ENCODE measurements at places on chromosomes 4 and X.

DNA sequence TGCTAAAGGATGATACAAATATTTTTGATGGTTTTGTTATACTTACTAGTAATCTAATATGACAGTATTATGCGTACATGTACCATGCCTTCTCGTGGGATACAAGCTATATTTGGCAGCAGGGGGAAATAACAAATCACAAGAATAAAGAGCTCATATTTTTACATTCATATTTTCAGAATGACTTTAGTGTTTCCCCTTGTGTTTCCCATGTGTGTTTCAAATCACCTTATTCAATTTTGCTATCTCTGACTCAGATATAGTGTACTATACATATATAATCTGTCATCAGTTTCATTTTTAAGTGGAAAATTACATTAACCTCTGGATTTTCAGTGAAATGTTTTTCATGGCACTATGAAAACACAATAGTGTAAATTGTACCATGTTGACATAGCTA, 146.8 kb downstream of the RPA4 start:
- no peak for DNase-seq

DNA sequence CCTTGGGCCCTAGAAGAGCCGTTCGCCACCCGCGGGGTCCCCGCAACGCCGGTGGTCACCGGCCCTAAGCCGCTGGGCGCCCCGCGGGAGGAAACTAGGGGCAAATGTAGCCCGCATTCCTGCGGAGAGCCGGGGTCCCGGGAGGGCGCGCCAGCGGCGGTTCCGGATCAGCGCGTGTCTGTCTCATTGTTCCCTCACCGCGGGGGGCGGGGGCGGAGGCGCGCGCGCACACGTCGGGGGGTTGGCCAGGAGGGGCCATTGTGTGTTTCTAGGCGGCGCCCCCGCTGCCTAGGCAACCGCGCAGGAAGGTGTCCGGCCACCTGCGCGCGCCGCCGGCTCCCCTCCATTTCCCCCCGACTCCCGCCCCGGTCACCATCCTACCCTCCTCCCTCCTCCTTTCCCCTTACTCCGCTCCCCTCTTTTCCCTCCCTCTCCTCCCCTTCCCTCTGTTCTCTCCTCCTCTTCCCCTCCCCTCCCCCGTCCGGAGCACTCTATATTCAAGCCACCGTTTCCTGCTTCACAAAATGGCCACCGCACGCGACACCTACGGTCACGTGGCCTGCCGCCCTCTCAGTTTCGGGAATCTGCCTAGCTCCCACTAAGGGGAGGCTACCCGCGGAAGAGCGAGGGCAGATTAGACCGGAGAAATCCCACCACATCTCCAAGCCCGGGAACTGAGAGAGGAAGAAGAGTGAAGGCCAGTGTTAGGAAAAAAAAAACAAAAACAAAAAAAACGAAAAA, 789 bp upstream of the DDX3X start:
- peak; percentile 70 for DNase-seq

DNA sequence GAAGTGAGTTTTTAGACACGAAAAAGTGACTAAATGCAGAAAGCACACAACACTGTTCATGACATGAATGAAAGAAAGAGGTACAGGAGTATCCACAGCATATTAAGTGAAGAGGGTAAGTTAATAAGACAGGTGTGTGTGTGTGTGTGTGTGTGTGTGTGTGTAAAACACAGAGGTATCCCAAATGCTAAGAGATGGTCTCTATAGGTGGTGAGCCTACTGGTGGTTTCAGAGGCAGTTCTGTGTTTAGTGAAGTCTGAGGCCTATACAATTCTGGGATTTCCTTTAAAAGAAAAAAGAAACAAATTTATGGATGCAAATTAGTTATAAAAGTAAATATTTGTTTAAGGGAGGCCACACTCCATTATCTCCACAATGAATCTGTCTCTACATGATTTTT, 17.4 kb upstream of the TNIP3 start:
- DNase-seq: no peak

DNA sequence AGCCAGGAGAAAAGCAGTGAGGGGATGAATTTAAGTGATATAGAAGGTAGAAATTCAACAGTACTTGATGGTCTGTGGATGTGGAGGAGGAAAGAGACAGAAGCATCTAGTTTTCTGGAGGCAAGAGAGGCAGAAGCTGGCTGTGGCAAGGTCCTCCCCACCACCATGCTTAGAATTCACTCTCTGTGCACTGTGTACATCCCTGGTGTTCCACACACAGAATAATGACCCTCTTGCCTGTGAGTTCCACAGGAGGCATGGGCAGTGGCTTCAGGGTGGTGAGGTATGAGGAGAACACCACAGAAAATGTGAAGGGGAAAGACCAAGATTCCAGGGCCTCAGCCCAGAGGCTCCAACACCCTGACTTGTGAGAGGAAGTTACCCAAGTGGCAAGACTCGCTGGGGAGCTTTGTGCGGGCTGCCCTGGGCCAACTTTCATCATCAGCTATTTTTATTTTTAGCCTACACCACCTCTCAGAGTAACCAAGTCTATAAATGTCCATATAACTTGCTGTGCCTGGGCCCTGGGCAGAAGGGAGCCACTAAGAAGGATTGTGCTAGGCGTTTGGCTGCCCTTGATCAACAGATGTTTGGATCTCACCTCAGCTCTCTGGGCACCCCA, 7.8 kb upstream of the INTS6L start:
- DNase-seq: no peak

- DNase-seq: no peak
Measured at GRCh38 chr4:66949419-66949818, 595.9 kb downstream of the CENPC start.

DNA sequence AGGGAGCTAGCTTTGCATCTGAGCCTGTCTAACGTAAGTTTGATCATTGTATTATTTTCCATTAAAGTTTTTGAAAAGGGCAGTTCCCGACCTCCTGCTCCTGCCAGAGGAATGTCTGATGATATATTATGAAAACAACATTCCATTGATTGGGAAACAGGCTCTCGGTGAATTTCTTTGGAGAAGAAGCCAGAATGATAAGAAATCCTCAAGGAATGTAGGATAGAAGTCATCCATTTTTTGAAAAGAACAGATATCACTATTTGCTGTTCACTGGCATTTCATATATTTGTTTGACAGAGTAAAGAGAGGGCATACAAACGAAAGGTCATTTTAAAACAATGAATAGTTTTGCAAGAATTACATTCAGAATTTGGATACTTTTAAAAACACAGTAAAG, 781.0 kb upstream of the HTR2C start:
- DNase-seq: no peak

DNA sequence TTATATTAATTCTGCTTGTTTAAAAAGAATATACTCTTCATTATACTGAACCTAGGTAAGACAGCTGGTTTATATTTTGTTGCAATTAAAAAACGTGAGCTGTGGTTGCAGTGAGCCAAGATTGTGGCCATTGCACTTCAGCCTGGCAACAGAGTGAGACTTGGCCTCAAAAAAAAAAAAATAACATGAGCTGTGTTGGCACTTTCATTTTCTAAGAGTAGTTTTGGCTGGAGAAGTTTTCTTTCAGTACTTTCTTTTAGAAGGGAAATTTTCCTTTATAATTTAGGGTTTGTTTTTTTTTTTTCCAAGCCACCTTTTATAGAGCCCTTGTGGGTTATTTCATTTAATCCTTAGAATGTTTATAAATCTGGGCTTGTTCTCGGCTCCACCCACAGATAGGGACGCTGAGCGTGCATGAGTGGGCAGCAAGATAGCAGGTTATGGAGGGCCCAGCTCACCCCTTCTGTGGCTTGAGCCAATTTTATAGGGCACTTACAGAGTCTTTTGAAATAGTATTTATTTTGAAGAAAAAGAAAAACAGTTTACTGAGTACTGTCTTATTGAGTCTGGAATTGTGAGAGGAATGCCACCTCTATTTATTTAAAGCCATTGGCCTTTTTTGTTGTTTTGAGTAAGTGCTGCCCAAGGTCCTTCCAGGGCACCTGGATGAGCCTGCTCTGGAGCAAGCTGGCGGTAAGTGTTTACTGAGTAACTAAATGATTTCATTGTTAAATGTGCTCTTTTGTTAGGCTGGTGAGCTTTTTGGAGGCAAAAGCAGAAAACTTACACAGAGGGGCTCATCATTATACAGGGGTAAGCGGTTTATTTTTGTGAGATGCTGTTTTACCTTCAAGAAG, 60.9 kb downstream of the HTT start:
- no peak for DNase-seq

- DNase-seq: no peak
Measured at GRCh38 chr4:17188547-17189400, 290.3 kb upstream of the LDB2 start.

GRCh38 chrX:145821291-145821897, 3.8 kb downstream of the SLITRK2 start:
- no peak for DNase-seq

DNA sequence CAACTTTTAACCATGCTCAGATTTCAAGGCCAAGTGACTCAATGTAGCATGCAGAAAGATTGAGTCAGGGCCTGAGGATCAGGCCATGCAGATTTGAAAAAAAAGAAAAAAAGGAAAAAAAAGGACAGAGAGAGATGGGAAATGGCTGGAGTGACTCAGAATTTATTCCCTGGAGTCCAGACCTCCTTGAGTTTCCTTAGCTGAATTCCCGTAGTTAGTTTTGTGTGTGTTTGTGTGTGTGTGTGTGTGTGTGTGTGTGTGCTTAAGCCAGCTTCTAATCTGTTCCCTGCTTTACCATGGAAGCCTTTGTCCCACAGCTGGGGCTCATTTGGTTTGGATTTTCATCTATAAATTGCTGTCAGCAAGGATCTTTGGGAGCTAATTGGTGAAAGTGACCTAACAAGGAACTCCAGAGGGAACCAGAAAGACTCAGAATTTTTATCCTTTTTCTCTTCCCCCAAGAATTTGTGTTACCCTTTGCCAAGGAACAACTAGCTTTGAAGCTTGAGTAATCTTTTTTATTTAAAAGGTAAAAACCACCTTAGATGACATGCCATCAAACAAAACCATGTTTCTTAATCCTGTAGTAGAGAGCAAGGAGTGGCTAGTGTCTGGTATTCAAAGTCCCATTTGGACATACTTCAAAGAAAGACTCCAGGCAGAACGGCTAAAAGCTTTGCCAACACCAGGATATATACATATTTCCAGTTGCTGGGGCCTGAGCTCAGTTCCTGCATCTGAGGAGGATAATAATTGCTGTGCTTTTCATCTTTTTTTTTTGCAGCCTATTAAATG, 109.0 kb upstream of the DDIT4L start:
- DNase-seq: peak; percentile 18
